Renal cortical epithelial cell (primary cell): ENCODE measurements at places on chromosomes 11 and 22. TPM values are rescaled to one million over a fixed set of nuclear protein-coding genes. Genes with fewer than 3 reads are reported as not detected.
A peak's percentile ranks its signal among the peaks of the same experiment; 100 is the strongest.

GPHA2 gene
- not detected in 2 replicates for total RNA-seq

KRTAP5-11 gene
- not detected in 2 replicates for total RNA-seq

PGA5 gene
- total RNA-seq, result not detected in 2 replicates

VPS11 gene
- total RNA-seq, result 15.8 and 29.3 TPM in 2 replicates

APOL6 gene
- 22.1 and 37.9 TPM in 2 replicates for total RNA-seq

DNA sequence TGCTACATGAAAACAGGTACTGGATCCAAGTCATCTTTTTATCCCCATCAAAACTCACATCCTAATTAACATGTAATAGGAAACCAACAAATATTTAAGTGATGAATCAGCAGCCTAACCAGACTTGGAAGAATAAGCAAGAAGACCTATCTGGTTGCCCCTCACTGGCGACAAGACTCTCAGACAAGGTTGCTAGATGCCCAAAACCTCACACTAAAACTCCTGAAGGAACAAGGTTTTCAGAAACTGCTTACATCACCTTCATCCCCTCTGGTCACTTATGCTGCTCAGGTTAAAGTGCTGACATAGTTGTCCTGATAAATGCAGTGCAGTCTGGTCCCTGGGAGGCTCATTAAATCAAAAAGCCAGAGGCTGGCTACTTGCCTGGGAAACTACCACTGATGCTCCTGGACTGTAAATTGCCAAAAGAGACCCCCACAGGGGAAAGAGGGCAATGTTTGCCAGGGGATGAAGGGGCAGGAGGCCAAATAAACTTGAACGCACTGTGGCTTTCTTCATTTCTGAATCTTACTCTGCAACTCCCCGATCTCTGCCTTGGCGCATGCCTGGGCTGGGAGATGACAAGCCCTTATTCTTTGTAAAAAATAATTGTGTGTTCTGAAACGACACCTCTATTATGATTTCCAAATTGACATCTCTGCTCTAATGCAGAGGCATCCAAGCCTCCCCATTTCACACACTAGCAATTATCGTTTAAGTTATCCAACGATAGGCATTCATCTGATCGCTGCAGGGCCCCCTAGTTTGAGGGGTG is 72.7 kb downstream of the AMBRA1 start:
- peak; percentile 90 for DNase-seq

- DNase-seq, result no peak
These were observed 2.7 kb downstream of the HBG1 start for GRCh38 chr11:5246772-5247471.

MS4A3 gene
- not detected in 2 replicates for total RNA-seq

DNA sequence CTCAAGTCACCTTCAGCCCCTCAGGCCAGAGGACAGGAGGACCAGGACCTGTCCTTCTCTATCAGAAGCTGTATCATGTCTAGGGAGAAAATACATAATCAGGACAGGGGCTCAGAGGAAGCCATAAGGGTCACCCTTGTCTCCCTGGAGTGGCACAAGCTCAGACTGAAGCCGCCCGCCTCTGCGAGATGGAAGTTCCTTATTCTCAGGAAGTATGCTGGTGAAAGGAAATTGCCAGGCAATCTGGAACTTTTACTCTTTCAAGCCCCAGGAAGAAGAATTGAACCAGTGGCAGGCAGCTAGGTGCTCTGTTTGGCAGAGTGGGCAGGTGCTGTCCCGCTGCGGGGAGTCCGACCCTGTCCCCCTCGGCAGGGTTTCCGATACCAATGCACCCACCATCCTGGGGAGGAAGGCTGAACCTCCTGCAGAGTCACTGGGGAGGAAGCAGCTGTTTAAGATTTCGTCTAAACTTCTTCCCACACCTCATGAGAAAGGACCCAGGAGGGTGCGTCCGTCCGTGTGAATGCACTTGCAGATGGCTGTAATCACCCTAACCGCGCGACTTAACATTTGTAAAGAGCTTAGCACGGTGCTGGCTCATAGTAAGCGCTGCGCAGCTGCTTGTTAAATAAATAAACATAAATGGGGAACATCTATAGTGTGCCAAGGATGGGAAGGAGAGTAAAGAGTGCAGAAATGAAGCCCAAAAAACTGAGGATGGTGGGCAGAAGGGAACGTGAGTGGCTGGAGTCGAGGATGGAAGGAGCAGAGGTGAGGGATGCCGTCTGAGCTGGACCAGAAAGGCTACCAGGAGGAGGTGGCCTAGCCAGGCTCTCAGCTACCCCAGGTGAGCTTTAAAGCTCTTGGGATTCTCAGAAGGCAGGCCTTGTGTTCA is 5.0 kb upstream of the ANO1 start:
- no peak for DNase-seq

APOBEC3H gene
- 0.65 and 0.87 TPM in 2 replicates for total RNA-seq

DNA sequence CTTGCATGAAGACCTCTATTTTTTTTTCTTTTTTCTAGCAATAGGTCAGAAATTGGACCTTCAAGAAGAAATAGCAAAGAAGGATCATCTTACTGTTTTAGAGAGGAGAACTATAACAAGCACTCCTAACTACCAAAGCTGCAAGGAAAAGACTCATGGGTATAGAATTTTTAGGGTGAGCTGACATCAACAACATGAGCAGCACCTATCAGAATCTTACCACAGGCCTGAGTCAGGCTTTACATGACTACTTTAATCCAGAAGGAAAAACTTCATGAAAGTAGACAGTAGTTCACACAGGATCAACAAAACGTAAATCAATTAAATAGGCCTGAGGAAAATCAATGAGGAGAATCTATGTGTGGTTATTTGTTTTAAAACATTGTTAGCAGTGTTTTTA is 130.5 kb downstream of the FAM76B start:
- peak; percentile 7 for DNase-seq

- no peak for DNase-seq
These were observed 20.2 kb downstream of the MPPED1 start for GRCh38 chr22:43431808-43432554.

BRSK2 gene
- total RNA-seq, result 0.17 and 0.30 TPM in 2 replicates

DNA sequence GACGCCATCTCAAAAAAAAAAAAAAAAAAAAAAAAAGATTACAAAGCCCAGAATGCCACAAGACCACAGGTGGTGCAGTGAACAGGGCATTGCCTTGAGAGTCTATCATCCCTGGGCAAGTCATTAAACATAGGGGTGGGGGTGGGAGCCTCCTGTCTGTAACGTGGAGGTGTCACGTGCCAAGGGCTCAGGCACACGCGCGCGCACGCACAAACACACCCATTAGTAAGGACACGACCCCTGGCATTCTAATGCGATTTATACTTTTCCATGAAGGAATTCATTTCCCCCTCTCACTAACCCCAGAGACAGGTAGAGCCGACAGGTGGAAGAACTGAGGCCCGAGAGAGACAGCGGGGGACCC is 5.8 kb upstream of the GCAT start:
- no peak for DNase-seq

C22orf15 gene
- total RNA-seq, result not detected in 2 replicates

OR5AK2 gene
- not detected in 2 replicates for total RNA-seq

DKK3 gene
- total RNA-seq, result 150 and 274 TPM in 2 replicates

- DNase-seq, result no peak
These were observed 515 bp downstream of the BACE1 start for GRCh38 chr11:117315285-117316196.

GRCh38 chr11:15655552-15655951 is 540.8 kb downstream of the INSC start:
- no peak for DNase-seq

GRCh38 chr11:83079820-83080219 is 8.1 kb upstream of the RAB30 start:
- no peak for DNase-seq

GRCh38 chr11:8766043-8766987 is 83.7 kb downstream of the RPL27A start:
- DNase-seq, result no peak

PATE2 gene
- total RNA-seq, result 0.20 TPM in 1 of 2 replicates, not detected in the other

GRCh38 chr11:38598418-38598817 is 2000.4 kb upstream of the RAG2 start:
- DNase-seq, result no peak

DNA sequence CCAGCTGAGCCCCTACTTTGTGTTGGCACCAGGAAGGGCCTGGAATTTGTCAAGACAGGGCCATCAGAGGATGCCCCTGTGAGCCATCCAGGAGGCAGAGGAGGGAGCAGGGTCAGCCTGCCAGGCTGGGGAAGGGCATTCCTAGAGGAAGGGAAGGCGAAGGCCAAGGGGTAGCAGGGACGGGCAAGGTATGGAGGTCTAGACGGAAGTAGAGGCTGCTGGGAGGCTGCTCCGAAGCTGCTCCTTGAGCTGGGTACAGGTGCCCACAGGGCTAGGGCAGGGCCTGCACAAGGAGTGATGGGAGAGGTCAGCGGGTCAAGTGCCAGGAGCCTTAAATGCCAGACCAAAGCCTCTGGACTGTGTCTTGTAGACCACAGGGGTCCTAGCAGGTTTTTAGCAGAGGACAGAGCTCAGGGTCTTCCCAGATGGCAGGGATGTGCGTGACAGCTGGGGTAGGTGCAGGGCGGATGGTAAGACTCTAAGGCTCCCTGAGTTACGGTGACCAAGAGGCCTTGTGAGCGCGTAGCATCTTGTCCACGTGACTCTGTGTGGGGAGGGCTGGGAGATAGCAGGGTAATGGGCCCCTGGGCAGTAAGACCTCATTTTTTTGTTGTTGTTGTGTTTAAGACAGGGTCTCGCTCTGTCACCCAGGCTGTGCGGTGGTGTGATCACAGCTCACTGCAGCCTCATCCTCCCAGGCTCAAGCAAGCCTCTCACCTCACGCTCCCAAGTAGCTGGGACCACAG is 31.7 kb upstream of the CSNK1E start:
- no peak for DNase-seq

DNA sequence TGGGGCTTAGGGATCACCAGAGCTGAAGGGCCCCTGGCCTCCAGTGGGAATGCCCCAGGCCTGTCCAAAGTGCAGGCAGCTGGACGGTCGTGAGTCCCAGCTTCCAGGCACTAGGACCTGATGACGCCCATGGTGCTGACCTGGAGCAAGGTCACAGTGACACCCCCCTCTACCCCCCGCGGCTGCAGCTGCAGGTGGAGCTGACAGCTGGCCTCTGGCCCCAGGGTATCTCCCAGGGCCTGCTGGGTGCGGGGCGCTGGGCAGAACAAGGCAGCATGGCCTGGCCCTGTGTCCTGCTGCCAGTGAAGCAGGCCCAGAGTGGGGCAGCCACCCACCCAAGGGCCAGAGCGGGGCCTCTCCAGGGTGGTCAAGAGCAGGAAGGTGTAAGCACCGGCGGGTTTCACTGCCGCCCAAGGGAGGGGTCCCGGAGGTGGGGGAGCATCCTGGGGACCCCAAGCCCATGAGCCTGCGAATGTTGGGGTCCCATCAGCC is 553 bp upstream of the TCIRG1 start:
- DNase-seq, result no peak

- no peak for DNase-seq
These were observed 1.9 kb downstream of the TMEM134 start for GRCh38 chr11:67466962-67467771.

DNA sequence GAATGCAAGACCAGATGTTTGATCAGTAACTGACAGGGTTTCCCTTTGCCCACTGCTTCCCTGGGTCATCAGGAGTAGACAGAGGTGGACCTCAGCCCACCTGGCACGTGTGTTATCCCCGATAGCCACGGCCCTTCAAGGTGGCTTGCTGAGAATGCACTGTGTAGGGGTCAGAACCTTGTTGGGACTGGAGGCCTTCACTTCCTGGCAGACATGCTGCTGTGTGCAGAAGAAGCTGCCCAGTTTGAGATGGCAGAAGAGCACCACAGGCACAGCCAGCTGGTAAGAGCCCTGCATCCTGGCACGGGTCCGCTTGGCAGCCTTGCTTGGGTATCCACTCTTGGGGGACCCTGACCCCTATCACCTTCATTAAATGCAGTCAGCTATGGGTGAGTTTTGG is 81.8 kb downstream of the SFI1 start:
- no peak for DNase-seq

NRXN2 gene
- under 0.01 TPM in 1 of 2 replicates, not detected in the other for total RNA-seq

DNA sequence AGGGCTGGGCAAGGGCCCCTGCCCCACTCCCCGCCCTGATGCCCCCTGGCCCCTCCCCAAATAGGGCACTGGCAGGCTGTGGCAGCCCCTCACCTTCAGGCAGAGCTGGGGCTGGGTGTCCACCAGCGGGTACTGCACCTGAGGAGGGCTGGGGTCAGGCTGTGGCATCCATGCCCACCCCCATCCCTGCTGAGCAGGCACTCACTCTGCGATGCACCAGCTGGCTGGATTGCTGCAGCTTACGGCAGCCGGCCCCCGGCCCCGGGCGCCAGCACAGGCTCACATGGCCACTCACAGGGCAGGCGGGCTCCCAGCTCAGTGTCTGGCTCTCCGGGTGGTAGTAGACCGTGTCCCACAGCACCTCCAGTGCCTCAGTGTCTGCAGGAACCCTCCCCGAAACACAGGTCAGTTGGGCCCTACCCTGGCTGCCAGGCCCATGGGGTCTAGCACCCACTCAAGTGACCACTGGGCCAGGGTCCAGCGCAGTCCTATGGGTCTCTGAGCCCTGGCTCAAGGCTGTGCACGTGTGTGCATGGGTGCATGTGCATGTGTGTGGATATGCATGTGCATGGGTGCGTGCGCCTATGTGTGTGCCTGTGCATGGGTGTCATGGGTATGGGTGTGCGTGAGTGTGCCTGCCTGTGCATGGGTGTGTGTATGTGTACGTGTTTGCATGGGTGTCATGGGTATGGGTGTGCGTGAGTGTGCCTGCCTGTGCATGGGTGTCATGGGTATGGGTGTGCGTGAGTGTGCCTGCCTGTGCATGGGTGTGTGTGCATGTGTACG is 14.4 kb downstream of the IL17REL start:
- no peak for DNase-seq

DNA sequence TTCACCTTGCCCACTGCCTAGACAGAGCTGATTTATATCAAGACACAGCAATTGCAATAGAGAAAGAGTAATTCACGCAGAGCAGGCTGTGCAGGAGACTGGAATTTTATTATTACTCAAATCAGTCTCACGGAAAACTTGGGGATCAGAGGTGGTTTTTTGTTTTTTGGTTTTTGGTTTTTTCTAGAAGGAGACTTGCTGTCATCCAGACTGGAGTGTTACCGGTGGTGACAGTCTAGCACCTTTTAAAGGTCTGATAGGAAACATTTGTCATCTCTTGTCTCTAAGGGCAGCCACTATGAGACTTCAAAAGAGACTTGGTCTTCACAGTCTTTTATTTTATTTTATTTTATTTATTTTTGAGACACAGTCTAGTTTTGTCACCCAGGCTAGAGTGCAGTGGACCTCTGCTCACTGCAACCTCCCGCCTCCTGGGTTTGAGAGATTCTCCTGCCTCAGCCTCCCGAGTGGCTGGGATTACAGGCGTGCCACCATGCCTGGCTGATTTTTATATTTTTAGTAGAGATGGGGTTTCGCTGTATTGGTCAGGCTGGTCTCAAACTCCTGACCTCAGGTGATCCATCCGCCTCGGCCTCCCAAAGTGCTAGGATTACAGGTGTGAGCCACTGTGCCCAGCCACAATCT is 19.1 kb downstream of the APOBEC3H start:
- no peak for DNase-seq
